ENCODE measurements at places on chromosomes 11 and 22.

- peak; percentile 29 for DNase-seq
These were observed 133.5 kb downstream of the CD44 start for GRCh38 chr11:35272391-35272902.

DNA sequence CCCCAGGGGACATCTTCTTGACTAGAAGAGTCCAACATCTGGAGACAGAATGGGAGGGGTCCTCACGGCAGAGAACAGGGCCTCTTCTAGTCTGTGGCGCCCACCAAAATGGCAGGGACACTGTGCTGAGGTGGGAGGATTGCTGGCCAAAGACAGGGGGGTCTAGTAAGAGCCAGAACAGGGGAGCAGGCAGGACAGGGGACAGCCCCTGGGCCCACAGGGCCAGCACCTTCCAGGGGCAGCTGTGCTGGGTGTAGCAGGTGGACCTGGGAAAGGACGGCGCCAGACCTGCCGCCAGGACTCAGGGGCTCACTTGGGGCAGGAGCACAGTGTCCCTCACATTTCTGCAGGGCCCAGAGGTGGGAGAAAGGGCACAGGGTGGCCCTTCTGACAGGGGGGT is 858 bp upstream of the APOBEC3A start:
- no peak for DNase-seq

GRCh38 chr11:122784325-122784955 is 53.9 kb upstream of the CRTAM start:
- no peak for DNase-seq

DNA sequence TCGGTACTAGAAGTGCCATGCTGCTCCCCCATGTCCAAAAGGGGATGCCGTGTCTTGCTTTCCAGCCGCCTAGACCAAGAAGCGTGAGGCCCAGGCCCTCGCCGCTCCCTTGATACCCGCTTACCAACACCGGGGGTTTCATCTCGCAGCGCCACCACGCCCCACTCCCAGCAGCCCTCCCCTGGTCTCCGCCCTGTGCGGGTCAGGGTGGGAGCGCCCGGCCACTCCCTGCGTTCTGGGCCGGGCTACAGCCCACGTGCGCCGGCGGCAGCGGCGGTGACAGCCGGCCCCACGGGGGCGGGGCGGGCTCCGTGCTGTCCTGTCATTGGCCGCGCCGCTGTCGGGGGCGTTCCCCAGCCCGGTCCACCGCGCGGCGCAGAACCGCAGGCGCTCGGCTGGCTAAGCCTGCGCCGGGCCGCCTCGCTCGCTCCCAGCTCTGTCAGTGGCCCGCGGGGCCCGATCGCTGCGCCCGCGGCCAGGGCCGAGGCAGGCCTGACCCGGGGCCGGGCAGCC is at the start of gene MICAL2:
Gene MICAL2 (plus strand): TSS at position 390 of the 513 bp plus-strand sequence. CDS start 51,566 bp downstream, outside the sequence.
- DNase-seq = peak; percentile 75

GRCh38 chr22:35150183-35151107 is 84.5 kb downstream of the ISX start:
- peak; percentile 18 for DNase-seq

- DNase-seq = no peak
These were observed 3.3 kb downstream of the RPLP2 start for GRCh38 chr11:813072-813455.

DNA sequence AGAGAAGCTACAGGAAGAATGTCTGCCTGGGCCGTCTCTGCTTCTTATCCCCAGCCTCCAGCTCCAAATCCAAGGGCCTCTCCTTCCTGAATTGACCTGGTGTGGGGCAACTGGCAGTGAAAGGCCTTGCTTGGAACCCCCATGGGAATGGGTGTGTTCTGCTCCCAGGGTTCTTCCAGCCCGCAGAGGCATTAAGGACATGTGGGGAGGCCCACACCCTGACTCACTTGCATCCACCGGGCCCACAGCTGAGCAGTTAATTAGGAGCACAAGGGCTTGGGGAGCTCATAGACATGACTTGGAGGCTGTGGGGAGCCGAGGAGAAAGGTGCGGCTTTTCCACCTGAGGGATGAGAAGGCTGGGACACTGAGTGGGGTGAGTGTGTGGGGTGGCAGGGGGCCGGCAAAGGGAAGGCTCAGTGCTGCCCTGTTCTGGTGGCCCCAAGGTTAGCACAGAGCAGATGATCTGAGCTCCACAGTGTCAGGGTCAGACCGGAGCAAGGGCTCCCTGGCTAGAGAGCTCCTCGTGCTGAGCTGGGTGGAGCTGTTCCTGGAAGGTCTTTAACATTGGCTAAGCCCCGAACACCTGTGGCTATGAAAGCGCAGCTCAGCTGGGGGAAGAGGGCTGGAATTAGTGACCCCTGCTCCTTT is 64.5 kb upstream of the NECTIN1 start:
- DNase-seq = no peak

DNA sequence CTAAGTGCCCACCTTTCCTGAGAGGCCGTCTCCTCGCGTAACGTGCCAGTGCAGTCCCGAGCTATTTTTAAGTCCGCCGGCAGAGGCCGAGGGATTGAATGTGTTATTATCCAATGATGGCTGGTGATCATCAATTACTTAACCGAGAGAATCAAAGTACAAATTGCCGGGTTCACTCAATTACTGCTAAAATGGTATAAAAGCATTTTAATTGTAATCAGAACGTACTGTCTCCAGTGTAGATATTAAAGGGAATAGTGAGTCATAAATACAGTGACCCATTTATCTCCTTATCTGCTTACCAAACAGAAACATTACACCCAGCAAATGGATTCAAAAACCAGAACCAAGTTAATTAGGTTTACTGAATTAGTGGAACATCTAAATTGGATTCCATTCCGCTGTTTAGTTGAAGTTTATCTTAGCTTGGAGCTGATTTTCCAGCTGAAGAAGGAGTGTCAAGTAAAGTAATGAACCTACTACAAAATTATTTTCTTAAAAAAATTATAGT is 334.9 kb downstream of the BRD1 start:
- DNase-seq = no peak

DNA sequence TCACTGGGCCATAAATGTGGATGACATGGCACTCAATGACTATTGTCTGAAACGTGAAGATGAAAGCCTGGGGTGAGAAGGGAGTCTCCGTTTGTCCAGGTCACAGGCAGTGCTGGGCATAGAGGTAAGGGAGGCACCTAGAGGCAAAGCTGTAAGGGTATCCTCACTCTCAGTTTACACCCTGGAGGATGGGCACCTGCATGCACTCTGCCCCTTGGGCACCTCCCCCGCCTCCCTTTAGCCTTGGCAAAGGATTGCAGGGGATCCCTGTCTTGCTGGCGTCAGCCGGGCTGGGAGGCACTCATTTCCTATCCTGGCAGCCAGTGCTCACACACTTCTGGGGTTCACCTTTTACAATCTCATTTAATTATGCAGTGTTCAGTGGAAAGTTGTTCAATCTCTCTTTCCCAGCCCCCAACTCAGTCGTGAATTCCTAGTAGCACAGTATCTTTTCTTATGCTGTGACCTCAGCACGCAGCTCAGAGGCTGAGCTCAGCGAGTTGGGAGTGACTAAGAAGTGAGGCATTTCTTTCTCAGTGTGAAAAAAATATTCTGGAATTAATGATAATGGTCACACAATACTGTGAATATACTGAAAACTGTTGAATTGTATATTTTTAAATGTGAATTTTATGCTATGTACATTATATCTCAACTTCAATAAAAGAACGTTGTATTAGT is 866.6 kb downstream of the BRD1 start:
- no peak for DNase-seq

- DNase-seq = no peak
These were observed 532 bp downstream of the EIF4G2 start for GRCh38 chr11:10808235-10808552.

GRCh38 chr11:110774138-110775014 is 62.1 kb upstream of the ARHGAP20 start:
- DNase-seq = no peak

DNA sequence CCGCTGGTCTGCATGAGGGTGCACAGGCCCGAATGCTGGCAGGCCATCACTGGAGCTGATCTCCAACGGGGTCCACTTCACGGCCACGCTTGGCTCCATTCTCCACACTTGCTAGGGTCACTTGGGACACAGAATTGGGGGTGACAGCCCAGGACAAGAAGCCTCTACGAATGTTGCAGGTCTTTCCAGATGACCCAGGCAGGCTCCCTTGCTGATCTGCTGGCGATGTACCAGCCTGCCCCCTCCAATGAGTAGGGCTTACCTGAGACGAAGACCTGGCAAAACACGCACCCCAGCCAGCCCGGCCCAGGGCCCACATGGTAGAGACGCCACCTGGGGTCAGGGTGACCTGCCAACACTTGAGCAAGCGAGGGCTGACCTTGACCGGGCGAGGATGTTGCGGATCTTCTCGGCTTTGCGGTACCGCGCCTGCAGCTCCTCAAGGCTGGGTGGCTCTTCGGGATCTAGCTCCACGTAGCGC is 44.9 kb downstream of the C11orf58 start:
- no peak for DNase-seq

GRCh38 chr11:64372802-64373597 is 14.0 kb downstream of the RPS6KA4 start:
- DNase-seq = no peak

DNA sequence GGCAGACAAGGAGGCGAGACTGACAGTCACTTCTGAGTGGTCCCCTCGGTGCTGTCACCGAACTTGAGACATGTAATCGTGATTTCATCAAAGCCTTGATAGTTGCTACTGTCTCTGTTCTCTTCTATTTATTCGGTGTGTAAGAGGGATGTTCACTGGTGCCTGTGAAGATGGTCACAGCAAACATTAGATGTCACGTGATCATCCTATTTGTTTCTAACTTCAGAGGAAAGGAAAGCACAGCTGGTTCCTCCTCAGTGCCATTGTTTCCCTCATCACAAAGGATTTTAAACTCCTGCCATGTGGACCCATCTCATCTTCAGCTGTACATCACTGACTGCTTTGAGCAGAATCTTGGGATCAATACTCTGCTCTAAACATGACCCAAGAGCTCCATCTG is 73.1 kb upstream of the CLMP start:
- no peak for DNase-seq

- DNase-seq = no peak
These were observed 38.2 kb upstream of the PAMR1 start for GRCh38 chr11:35563484-35564244.

DNA sequence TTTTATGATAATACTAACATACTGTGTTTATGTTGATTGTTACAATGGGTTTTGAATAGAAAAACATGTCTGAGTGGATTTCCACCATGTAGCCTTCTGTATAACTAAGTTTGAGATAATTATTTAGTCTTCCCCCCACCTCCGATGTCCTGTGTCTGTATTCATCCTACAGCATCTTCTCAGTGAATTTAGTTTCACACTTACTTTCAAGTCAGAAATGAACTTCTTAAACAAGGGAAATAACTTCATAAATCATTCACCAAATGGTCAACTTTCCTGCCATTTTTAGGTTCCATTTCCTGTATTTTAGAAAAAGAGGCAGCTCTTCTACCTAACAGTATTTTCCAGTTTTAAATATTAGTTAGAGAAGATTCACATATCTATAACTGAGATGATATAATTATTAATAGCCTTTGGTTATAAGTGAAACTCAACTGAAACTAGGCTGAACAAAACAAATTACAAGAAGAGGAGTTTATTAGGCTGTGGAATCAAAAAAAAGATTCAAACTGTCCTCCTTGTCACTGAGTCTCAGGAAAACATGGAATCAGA is 3.5 kb downstream of the OR51B5 start:
- no peak for DNase-seq

GRCh38 chr11:121615501-121615900 is 162.7 kb upstream of the SORL1-AS1 start:
- DNase-seq = no peak

DNA sequence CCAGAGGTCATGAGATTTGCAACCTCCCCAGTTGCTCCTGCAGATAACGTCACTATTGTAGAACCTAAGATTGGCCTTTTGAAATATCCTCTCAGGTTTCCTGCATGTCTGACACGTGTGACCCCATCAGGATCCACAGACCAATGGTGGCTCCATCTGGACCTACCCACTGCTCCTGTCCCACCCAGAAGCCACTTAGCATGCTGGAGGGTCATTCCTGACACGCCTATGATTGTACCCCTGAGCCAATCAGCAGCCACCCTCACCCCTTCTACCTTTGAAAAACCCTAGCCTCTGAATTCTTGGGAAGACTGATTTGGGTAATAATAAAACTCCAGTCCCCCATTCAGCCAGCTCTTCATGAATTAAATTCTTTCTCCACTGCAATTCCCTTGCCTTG is 20.1 kb upstream of the NARS2 start:
- no peak for DNase-seq

DNA sequence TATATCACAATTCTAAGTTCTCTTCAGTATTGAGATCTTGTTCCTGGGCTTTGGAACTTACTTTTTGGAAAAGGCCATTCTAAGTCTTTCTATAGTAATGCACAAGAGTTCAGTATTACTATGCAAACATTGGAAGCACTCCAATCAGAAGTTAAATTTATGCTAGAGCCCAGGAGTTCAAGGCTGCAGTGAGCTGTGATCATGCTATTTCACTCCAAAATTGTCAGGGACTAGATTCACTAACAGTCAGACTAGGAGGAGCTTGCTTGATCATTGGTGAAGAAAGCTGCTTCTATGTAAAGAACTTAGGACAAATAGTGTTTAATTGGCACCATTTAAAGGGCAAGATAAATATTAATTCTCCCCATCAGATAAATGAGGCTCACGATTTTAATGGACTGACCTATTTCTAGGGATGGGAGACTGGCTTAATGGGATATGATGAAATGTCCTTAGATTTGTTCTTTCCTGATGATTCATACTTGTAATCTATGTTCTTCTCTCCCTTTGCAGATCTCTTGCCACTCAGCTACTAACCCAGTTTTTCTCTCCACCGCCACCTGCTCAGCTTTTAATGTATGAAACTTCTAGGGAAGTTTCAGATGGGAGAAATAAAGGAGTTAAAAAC is 32.6 kb upstream of the TMEM123 start:
- DNase-seq = no peak

DNA sequence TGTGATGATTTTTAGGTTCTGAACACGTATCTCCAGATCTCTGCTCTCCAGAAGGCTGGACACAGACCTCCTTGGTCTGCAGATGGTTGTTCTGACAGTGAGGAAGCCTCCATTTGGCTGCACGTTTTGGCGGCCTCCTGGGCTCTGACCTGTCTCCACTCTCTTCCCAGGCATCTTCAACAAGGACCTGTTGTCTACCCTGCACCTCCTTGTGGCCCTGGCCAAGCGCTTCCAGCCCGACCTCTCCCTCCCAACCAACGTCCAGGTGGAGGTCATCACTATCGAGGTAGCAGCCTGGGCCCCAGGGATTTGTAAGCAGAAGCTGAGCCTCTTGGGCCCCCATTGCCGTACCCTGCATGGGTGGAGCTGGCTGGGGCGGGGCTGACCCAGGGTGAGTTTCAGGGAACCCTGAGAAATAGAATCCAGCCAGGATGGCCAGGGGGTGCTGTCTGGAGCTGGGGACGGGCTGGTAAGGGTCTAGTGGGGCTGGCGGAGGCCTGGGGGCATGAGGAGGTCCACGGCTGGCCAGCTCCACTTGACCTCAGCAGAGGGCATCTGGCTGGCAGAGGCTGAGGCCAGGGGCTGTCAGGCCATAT is 9.8 kb downstream of the PARVG start:
- DNase-seq = no peak

- DNase-seq = no peak
These were observed 170.2 kb downstream of the BUD13 start for GRCh38 chr11:116602637-116602942.

GRCh38 chr11:18317551-18317950 is 4.4 kb downstream of the HPS5 start:
- DNase-seq = no peak

GRCh38 chr22:22357024-22357883 is 112.7 kb downstream of the VPREB1 start:
- DNase-seq = peak; percentile 60

All from activated CD4-positive, alpha-beta T cell treated with anti-CD3 and anti-CD28 coated beads for 4 hours (primary cell).